Stimulated activated naive B cell treated with anti-CD40 and anti-IgM and Interleukin-4, amounts not matched to agents 10 μg/mL and 1 μg/mL and 100 μg/mL, for 72 hours (primary cell): ENCODE measurements at places on chromosomes 7 and 10.
A peak's percentile ranks its signal among the peaks of the same experiment; 100 is the strongest.

GRCh38 chr10:43430926-43431663 lies 5.8 kb upstream of the ZNF487 start:
- no peak for DNase-seq

DNA sequence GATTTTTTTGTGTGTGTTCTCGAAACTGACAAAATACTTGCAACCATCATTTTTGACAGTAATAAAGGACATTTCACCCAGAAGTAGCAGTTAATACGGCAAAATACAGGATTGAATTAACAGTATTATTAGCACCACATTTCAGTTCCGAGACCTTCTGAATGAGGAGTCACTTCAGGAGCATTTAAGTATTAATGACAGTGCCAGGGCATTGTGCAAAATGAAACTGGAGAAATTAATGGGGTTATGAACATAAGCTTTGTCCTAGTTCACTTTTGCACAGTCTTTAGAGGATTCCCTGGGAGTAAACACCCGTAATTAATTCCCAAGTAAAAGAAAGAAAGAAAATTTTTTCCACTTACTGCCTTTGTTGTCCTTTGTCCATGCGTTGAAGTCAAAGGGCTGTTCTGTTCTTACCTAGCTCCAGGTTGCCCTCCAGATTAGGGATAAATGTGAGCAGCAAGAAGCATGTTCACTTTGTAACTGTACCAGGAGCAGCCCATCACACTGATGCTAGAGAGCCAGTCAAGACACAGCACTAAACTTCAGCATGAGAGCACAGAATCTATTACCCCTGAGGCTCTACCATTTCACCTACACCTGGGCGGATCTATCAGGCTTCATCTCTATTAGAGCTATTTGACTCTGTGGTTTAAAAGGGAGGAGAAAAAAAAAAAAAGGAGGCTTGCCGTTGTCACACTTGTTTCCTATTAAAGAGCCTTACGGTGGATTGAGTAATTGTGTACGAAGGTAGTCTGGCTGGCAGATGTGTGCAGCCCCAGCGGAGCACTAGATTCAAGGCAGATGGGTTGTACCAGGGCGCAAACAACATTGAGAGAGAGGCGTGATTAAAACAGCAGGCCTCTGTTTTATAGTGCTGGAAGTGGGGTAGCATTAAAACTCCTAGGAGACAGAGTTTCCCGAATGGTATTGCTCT lies 297.8 kb upstream of the SEMA3A start:
- no peak for DNase-seq

GRCh38 chr7:117012284-117012683 lies 59.0 kb downstream of the ST7 start:
- no peak for DNase-seq

- DNase-seq: no peak
Observed at GRCh38 chr10:130507461-130507860, 371.3 kb downstream of the GLRX3 start.

DNA sequence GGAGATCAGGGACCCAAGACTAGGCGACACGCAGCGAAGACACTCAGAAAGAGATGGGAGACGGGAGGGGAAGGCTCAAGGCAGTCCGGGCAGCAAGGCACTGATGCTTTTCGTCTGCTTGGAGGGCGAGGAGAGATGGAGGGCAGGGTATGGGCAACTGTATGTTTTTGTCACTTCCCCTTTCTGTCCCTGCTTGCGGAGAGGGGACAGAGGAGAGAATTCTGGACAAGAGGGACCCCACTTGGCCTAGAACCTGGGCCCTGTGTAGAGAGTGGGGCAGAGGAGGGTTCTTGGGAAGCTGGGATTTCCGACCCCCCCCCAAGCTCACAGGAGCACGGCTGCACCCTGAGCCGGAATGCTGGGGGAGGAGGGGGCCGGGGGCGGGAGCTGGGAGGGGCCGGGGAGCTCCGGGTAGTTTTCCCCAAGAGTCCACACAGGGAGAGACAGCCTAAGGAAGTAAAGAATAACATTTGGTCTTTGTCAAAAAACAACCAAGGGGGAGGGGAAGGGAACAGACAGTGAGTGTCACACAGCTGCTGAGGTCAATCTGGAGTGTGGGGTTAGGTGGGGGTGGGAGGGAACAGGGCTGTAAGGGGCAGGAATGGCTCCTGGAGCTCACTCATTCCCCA lies 1.8 kb downstream of the LRCH4 start:
- no peak for DNase-seq

DNA sequence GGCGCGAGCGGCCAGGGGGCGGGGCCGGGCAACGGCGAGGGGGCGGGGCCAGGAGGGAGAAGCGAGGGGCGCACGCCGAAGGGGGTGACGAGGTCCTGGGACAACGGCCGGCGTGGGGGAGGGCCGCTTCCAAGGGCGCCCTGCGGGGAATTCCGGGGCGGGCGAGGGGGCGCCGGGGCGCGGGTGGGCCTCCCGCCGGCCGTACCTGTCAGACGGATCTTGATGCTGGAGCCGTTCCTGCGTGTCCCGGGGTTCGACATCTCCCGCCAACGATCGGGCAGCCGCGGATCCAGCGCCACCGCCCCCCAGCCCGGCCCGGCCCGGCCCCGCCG lies 421 bp downstream of the SMURF1 start:
- no peak for DNase-seq

GRCh38 chr10:51251110-51251509 lies 176.8 kb downstream of the PRKG1 start:
- no peak for DNase-seq

DNA sequence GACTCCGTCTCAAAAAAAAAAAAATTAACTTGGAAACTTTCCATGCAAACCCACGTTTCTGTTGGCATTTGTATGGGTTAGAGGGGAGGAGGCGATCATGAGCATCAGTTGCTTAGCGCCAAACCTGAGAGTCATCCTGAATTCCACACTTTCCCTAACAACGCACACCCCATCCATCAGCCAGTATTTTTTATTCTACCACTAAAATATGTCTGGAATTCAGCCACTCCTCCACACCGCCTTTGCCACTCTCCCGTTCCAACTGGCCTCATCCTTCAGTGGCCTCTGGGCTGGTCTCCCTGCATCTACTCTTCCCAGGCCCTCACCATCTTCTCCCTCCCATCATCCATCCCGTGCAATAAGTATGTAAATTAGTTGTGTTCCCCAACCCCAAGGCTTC lies 4.7 kb upstream of the LMBR1 start:
- no peak for DNase-seq

DNA sequence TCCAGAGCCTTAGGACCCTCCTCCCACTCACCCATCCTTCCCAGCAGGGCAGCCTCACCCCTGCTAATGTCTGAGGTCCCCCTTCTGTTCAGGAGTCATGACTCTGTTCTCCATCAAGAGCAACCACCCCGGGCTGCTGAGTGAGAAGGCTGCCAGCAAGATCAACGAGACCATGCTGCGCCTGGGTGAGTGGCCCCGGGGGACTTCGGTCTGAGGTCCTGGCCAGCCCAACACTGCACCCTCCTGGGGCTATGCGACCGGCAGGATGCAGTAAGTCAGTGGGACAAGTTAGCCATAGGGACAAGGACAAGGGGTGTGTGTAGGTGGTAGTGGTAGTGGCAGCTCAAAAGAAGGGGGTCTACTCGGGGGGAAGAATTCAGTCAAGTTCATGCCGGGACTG lies 16.2 kb upstream of the AHCYL2 start:
- DNase-seq: no peak

GRCh38 chr7:14752301-14752700 lies 150.2 kb downstream of the DGKB start:
- no peak for DNase-seq

- DNase-seq: no peak
Observed at GRCh38 chr10:406976-407375, 271.7 kb downstream of the ZMYND11 start.

DNA sequence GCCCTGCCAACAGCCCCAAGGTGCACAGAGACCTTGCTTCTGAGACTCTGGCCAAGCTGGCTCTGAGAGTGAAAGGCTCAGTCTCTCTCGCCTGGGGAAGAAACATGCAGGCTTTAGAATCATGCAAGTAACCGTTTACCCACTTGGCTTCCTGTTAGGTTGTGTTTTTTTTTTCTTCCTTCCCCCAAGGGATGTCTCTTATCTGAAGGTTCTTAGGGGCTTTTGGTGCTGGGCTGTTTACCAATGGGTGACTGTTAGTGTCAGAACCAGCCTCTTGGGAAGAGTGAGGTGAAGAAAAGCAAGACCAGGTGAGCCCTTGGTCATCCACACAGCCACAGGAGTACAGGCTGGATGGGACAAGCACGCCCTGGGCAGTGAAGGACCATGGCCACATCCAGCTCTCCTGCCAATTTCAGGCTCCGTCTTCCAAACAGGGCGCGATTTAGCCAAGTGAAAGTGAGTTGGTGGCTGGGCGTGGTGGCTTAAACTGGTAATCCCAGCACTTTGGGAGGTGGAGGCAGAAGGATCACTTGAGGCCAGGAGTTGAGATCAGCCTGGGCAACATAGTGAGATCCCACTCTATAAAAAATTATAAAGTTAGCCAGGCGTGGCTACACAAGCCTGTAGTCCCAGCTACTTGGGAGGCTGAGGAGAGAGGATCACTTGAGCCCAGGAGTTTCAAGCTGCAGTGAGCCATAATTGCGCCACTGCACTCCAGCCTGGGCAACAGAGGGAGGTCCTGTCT lies 76.3 kb upstream of the CUX1 start:
- peak; percentile 9 for DNase-seq

DNA sequence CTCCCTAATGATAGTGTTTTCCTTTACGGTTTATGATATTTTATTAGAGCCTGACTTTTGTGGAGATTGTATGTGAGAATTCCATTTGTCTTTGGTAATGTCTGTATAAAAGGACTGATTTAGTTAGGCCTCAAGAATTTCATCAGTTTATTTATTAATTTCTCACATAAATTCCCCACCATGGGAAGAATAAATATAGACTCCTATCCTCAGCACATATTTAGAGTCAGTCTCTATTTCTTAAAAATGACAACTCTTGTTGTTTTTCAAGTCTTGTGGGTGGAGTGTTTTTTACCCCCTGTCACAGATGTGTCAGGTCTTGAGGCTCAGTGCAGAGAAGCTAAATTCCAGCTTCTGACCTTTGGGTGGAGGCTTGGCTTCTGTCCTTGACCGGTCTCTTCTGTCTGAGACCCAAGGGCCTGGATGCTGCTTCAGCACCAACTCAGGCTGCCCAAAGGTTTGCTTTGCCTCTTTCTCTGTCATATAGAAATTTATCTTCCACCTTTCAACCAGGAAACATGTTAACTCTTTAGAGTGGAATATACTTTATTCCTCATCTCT lies 117.3 kb upstream of the INHBA start:
- DNase-seq: no peak

- no peak for DNase-seq
Observed at GRCh38 chr10:76885816-76886215, 751.8 kb downstream of the KCNMA1 start.

DNA sequence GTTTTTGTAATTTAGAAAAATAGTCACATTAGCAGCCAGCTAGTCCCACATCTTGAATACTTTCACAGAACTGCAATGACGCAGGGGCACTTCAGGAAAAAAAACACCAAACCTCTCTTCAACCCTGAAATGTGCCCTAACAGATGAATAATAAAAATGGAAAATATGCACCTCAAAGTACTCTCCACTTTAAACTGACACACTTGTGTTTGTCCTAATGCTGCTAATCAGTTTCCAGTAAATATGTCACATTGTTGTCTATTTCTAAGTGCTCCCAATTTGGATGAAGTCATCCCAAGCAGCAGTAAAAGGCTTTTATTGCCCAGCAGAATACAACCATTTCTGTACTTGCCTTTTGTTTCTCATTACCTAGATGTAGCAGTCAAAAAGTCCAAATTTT lies 86.7 kb downstream of the PARD3 start:
- DNase-seq: no peak

- DNase-seq: no peak
Observed at GRCh38 chr10:2933924-2934323, 133.4 kb upstream of the PFKP start.

DNA sequence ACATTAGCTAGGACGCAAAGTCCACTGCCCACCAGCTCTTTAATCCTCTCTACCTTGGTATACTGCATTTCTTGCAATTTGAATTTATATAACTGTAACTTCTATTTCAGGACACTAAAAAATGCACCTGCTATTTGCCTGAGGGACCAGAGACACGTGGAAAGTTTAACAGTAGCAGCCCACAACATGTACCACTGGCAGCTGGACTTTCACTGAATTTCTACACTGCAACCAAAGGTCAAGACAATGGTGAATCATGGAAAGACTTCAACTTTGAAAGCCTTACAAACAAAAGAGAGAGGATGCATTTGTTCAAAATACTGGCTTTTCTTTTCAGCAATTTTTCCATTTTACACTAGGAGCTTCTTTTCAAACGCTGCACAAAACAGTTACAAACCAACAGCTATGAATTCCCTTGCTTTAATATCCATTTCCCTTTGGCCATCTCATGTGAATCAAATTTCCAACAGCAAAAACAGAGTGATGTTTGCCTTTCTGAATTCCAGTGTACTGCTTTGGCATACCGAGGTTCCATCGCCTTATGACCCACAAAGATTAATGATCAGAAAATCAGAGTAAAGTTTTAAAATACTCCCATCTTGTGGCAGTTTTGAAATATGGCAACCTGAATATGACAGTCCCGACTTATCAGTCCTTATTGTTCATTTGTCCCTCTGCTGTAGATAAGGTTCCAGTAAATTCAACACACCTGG lies 29.9 kb upstream of the HNRNPH3 start:
- DNase-seq: no peak

DNA sequence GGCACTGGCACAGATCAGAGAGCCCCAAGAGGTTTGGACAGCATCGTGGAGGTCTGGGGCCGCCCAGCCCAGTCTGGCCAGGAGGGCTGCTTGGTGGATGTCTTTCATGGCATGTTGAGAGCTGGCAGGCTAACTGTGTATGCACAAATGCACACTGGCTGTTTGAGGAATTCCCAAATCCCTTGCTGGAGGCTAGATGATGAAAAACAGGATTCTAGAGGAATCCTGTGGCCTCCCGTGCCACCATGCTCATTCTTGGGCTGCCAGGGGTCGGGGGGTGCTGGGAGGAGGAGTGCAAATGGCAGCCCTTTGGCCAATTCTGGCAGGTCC lies 26.5 kb downstream of the LEP start:
- DNase-seq: no peak

DNA sequence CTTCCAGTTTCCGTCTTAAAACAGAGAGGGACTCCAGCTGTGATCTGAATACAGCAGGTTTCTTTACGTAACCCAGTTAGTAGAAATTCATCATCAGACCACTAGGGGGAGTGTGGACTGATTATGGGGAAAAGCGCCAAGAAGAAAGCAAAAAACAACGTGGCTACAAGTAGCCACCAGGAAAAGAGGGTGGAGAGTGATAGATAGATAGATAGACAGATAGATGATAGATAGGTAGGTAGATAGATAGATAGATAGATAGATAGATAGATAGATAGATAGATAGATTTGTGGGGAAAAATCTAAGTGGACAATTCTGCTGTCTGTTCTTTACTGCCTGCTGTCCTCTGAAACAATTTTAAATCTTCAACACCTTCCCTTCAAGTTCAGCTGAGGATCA lies 12.7 kb upstream of the AKR1B10 start:
- peak; percentile 9 for DNase-seq
